ENCODE measurements at places on chromosomes 13 and 19.

- no peak for DNase-seq
Observed at GRCh38 chr13:32036126-32036695, 4.6 kb downstream of the FRY start.

- peak; percentile 16 for DNase-seq
Observed at GRCh38 chr19:27793128-27793643, 1419.8 kb downstream of the UQCRFS1 start.

DNA sequence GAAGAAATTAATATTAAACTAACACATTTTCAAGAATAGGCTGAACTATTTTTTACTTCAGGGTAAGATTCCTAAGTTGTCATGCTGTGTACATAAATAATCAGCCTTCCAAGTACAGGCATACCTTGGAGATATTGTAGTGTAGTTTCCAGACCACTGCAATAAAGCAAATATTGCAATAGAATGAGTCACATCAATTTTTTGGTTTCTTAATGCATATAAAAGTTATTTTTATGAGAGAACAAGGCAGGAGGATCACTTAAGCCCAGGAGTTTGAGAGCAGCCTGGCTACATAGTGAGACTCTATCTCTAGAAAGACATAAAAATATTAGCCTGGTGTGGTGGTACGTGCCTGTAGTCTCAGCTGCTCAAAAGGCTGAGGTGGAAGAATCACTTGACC lies 511.5 kb downstream of the UQCRFS1 start:
- DNase-seq: no peak

DNA sequence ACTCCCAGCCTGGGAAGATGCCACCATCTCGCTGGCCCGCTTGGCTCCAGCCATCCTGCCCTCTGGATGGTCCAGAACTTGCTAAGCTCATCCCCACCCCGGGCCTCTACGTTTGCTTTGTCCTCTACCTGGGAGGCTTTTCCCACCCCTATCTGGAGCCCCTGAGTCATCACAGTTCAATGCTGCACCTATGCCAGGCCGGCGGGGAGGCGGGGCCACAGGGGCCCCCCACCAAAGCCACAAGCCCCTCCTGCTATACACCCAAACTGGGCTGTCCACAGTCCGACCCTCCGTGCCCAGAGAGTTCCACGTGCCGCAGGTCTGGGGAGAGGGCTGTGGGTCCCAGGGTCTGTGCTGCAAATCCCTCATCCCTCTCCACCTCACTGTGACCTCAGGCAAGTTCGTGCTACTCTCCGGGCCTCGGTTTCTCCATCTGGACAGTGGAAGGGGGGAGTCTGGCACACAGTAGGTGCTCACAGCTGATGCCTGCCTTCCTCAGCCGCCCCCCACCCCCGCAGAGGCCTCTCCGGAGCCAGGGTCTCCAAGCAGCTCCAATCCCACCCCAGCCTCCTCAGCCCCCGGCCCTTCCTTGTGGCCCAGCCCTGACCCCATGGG lies 1.9 kb upstream of the TCF3 start:
- no peak for DNase-seq

GRCh38 chr13:95032121-95032520 lies 269.1 kb downstream of the ABCC4 start:
- no peak for DNase-seq

- no peak for DNase-seq
Observed at GRCh38 chr13:29767006-29767405, 83.4 kb downstream of the UBL3 start.

- no peak for DNase-seq
Observed at GRCh38 chr19:4327877-4328242, 10.8 kb downstream of the STAP2 start.

- no peak for DNase-seq
Observed at GRCh38 chr19:48806818-48807589, 3.8 kb downstream of the BCAT2 start.

DNA sequence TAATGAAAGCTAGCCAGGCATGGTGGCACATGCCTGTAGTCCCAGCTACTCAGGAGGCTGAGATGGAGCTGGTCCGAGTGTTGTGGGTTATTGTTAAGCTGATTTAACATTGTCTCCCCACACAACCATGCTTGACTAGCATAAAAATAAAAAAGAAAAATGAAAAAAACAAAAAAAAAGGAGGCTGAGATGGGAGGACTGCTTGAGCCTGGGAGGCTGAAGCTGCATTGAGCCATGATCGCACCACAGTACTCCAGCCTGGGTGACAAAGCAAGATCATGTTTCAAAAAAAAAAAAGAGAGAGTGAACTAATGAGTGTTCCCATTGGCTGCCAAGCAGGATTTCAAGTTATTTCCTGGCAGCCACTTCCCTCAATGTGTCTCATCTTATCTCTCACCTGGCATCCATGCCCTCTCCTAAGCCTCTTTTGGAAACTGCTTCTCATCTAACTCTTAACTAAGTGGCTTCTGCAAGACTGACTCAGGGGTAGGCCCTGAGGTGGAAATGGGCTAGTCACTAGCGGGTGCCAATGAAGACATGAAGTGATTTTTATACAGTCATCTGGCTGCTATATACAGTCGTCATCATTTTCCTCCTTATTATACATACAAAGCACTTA lies 4.9 kb downstream of the THAP8 start:
- DNase-seq: no peak

DNA sequence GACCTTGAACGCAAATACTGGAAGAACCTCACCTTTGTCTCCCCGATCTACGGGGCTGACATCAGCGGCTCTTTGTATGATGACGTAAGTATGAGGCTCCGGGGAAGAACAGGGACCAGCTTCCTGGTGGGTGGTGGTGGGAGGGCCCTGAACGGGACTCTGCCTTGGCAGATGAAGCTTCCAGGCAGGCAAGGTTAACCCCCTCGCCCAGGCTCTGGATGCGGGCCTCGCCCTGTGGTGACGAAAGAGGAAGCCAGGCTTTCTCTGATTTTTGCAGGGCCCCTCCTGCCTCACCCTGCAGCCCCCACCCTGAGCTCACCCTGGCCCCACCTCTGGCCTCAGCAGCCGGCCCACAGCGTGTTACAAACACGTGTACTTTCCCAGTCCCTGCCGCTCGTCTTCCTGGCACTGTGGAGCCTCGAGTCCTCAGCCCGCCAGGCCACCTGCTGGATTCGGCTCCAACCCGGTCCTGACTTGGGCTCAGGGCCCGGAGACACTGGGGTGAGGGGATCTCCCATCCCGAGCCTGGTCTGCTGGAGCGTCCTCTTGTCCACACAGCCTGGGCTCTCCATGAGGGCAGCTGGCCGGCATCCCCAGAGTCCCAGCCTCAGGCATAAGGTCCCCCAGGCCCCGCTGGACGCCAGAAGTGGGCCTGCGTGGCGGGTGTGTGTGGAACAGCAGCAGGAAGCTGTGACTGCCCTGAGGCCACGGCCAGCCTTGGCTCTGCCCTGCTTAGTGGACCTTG lies 72.4 kb downstream of the KDM4B start:
- DNase-seq: no peak

GRCh38 chr13:84025824-84026223 lies 143.6 kb upstream of the SLITRK1 start:
- no peak for DNase-seq

DNA sequence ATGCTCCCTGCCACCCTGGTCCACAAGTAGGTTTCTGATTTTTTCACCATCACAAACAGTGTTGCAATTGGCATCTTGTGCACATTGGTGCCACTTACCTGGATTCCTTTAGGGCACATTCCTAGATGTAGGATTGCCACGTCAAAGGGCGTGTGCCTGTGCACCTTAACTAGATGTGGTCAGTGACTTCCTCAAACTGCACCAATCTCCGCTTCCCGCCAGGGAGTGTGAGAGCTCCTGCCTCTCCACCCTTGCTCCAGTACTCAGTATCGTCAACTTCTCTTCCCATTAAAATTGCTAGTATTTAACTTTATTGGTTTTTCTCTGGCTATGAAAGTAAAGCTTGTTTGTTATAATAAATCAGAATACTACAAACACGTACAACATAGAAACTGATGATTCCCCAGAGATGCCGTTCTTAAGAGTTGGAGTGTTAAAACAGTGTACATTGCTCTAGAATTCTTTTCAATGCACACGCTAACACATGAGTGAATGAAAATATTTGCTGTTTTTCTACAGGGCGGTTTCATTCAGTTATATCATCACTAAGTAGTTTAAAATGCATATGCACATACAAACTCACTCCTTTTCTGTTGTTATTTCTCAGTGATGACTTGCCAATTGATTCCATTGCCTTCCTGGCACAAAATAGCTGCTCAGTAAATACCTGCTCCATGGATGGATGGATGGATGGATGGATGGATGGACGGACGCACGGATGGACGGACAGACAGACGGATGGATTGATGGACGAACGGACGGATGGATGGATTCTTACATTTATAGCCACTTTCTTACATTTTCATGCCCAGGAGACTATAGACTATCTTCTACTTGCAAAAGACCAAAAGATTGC lies 23.4 kb downstream of the CCNE1 start:
- DNase-seq: no peak

GRCh38 chr13:29532821-29533220 lies 62.7 kb downstream of the SLC7A1 start:
- DNase-seq: no peak

DNA sequence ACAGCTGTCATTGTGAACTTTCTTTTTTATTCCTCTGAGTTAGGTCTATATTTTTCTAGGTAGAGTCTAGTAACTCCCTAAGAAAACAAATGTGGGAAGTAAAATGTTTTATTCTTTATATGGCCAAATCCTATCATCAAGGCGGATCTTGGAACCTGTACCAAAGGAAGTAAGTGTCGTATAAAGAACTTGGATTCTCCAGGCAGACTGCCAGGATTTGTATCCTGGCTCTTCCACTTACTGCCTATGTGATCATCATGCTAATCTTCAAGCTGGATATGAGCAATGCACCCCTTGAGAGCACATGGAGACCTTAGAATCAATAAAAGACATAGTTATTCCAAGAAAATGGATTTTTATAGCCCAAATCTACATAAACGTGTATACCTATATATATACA lies 286.5 kb downstream of the PCDH17 start:
- DNase-seq: no peak

DNA sequence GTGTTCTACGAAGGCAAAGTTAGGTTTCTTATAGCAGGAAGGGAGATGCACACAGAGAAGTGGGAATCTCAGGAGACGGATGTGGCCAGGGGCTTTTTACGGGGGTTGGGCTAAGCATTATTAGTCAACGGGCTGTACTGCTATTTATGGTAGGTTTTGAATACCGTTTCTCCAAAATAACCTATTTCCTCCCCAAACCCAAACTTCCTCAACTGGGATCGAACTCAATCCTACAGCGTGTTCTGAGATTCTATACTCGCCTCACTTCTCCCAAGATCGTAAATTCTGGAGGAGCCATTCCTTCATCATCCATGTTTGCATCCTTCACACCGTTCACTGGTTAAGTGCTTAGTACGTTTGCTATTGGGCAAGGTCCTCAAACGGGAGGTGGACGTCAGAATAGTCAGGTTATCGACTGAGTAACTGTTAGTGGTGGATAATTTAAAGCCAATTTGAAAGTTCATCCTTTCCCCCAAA lies 1.2 kb upstream of the TRIM13 start:
- DNase-seq: no peak

GRCh38 chr13:68023838-68024581 lies 793.9 kb upstream of the PCDH9 start:
- no peak for DNase-seq

DNA sequence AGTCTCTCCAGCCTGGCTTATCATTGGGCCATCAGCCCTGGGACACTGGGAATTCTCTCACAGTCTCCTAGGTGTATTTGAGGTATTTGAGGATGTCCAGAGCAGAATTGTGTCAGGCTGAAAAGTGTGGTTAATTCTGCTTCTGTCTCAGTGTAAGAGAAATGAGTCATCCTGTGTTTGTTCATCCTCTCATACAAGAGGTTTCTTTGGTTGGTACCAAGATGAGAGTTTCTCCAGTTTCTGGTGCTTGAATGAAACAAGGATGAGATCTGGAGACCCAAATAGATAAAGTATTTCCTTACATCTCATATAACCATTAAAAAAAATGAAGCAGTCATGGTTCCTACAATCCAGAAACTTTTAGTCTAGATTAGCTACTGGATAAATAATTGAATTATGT lies 7.7 kb downstream of the ZNF253 start:
- no peak for DNase-seq

- DNase-seq: no peak
Observed at GRCh38 chr19:15935167-15935702, 906 bp upstream of the CYP4F11 start.

GRCh38 chr13:31038834-31039552 lies 106.5 kb downstream of the TEX26 start:
- DNase-seq: no peak

GRCh38 chr19:13929340-13929739 lies 8.9 kb downstream of the PODNL1 start:
- DNase-seq: no peak

GRCh38 chr13:59424661-59425060 lies 739.1 kb downstream of the DIAPH3 start:
- DNase-seq: no peak

- no peak for DNase-seq
Observed at GRCh38 chr13:90898811-90899210, 448.7 kb upstream of the MIR17HG start.
